Stimulated activated CD4-positive, alpha-beta T cell treated with anti-CD3 and anti-CD28 coated beads, Interleukin-4, amount 100 ng/mL, for 48 hours (primary cell): ENCODE measurements at places on chromosomes 4 and X.

DNA sequence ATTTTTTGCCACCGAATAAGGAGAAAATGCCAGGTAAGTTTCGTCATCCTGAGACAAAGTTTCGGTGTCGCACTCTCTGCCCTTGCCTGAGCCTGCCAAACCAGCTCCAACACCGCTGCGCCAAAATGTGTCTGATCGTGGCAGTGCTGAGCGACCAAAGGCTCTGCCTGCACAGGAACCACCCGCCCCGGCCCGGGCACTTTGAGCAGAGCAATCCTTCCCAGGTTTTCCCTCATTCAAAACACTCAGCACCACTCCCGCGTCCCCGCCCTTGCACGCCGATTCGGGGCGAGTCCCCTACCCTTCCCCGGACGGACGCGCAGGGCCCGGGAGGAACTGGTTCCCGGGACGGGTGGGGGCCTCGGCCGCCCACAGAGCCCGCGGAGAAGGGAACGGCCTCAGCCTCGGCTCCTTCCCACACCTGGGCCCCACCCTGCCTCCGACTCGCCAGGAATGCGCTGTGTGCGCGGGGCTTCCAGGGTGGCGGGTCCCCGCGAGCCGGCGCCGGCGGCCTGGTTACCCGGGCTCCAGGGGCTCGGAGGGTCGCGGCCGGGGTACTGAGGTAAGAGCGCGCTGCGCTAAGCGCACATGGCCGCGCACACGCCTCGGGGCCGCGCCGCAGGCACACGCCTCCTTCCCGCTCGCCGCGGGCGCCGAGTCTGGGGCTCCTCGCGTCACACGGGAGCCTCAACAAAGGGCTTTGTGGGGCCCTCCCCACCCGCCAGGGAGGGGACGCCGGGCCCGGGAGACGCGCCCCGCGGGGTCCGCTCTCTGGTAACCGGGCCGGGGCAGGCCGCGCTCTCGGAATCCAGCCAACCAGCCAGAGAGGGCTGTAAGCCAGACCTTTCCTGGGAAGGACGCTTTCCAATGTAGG lies at the start of gene C4orf36:
Gene C4orf36, minus strand, starts transcription at position 661 of the 874 bp plus-strand sequence. CDS start 902 bp downstream, outside the sequence.
- DNase-seq: peak; percentile 11

- DNase-seq: no peak
Measured at GRCh38 chrX:33970028-33970967, 161.8 kb downstream of the FAM47A start.

DNA sequence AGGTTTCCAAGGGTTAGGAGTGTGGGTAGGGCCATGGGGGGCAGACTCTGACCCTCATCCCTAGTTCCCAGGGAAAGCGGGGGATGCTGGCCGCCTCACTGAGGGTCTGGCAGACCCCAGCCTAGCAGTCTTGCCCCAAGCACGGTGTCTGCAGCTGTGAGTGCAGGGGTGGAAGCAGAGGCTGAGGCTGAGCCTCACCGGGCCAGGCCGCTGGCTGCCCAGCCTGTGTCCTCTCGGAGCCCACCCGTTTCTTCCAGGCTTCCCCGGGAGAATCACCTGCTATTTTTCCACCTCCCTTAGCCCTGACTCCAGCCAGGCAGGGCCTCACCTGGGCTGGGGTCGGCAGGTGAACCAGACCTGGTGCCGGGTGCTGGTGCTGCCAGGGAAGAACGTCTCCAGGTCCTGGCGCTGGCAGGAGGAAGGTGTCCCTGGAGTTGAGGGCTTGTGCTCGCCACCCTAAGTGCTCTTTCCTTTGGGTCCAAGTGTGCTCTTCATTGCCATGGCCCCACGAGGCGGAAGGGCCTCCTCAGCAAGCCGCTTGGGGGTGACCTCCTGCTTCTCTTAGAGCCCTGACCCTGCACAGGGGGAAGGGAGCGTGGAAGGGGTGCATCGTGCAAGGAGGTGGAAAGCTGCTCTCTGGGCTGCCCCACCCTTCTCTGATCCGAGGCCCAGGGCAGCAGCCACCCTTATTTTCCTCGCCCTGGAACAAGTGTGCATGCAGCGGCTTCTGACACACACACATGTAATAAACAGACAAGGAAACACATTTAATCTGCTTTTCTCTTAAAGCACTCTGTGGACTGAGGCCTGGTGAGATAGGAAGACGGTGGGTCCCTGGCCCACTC lies 112.7 kb downstream of the FAM53A start:
- DNase-seq: no peak

DNA sequence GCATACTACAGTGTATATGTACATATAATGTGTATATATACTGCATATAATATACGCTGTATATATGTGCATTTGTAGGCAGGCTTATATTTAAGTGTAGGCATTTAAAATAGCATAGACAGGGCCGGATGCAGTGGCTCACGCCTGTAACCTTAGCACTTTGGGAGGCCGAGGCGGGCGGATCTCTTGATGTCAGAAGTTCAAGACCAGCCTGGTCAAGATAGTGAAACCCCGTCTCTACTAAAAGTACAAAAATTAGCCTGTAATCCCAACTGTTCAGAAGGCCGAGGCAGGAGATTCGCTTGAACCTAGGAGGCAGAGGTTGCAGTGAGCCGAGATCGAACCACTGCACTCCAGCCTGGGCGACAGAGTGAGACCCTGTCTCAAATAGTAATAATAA lies 78.4 kb downstream of the JAKMIP1 start:
- DNase-seq: no peak

- DNase-seq: no peak
Measured at GRCh38 chr4:8221476-8221875, 22.4 kb downstream of the SH3TC1 start.

GRCh38 chr4:86448871-86449270 lies 89.0 kb upstream of the MAPK10 start:
- no peak for DNase-seq

DNA sequence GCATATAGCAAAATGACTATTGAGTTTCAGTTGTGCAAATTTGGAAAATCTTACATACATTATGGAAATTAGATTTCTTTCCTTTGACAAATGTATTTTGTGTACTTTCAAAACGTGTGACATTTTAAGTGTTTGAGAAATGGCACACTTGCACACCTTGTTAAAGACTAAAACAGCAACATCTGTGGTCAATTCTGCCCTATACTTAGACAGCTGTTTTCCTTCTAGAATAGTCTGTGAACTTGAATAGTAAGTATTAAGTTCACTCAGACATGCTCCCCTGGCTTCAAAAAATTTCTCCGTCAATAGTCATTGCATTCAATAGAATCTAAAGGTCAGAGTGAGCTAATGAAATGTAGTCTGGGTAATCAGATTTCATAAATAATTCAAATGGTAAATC lies 21.7 kb upstream of the TBC1D9 start:
- no peak for DNase-seq

- DNase-seq: no peak
Measured at GRCh38 chrX:135480076-135480475, 40.4 kb upstream of the INTS6L start.

GRCh38 chr4:66544281-66544680 lies 874.0 kb upstream of the EPHA5 start:
- DNase-seq: no peak

GRCh38 chrX:126701380-126701779 lies 118.1 kb upstream of the PRR32 start:
- no peak for DNase-seq

GRCh38 chr4:42396752-42397634 lies at the start of gene SHISA3:
TSS of gene SHISA3 (plus strand) at chr4:42397488. CDS start at chr4:42398057, 569 bp downstream.
- DNase-seq: no peak

GRCh38 chrX:22163326-22163725 lies 109.4 kb upstream of the CBLL2 start:
- no peak for DNase-seq

- DNase-seq: peak; percentile 45
Measured at GRCh38 chrX:39162322-39162735, 361.1 kb downstream of the MID1IP1 start.

DNA sequence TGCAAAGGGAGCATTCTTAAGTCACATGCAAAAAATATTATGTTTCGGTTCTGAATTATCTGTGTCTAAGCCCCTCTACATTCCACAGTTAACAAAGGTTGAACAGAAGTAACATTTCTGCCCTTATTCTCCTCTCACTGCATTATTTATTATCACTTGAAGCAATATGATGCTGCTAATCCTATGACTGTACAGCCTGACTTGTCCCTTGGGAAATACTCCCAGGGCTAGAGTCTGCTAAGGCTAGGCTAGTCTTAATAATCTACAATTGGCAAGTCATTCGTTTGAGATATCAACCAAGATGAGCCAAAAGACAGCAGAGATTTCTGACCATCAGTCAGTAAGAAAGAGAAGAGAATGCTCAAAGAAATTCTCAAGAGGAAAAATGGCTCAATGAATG lies 226.9 kb upstream of the HCCS start:
- no peak for DNase-seq

- no peak for DNase-seq
Measured at GRCh38 chr4:96729641-96730040, 889.7 kb downstream of the PDHA2 start.
